NCI-H345 (cell line): ENCODE measurements at places on chromosomes 7 and 10.

DNA sequence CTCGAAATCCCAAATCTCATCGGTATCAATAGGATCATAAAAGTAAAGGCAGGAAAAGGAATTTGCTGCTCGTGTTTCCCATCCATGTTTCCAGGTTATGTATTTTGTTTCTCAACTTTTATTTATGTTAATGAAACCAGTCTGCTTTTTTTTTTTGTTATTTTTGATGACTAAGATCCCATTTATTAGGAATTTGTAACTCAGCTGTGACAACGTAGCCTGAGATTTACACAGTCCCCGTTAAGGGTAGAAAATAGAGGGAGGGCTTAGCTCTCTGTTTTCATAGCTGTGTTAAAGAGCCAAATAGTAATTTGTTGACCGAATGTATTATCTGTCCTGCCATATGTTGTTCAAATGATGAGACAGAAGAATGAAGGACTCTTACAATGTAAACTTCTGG is 164.0 kb downstream of the MGMT start:
- DNase-seq, result no peak

GRCh38 chr10:75568450-75569130 is 137.2 kb downstream of the LRMDA start:
- no peak for DNase-seq

DNA sequence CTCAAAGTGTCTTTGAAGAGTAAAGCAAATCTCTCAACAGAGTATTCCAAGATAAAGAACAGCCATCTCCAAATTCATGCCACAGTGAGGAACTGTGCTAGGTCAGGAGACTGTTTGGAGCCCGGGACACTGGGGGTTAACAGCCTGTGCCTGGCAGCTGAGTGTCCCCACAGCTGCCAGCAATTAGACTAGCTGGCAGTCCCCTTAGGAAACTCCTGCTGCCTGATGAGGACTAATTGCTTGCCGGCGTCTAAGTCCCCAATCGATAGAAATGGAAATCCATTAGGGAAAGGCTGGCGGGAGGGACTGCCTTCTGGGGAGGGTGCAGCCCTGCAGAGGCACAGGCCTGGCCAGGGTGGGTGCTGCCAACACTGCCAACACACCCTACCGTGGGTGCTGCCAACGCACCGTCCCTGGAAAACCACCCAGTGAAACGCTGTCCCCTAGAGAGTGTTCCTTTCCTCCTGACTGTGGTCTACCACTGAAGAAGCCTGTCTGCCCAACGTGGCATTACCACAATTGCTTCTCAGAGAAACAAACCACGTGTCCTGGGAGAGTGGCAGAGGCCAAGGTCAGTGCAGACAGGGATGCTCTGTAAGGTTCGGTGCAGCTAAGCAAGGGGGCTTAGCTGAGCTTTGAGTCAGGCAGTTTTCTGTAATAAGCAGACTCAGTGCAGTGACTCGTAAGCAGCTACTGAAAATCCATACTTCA is 60.8 kb downstream of the XRCC2 start:
- DNase-seq, result peak; percentile 49

GRCh38 chr7:44622342-44623151 is 16.1 kb downstream of the OGDH start:
- DNase-seq, result no peak

GRCh38 chr10:128721963-128722445 is 595.8 kb upstream of the MKI67 start:
- DNase-seq, result no peak

DNA sequence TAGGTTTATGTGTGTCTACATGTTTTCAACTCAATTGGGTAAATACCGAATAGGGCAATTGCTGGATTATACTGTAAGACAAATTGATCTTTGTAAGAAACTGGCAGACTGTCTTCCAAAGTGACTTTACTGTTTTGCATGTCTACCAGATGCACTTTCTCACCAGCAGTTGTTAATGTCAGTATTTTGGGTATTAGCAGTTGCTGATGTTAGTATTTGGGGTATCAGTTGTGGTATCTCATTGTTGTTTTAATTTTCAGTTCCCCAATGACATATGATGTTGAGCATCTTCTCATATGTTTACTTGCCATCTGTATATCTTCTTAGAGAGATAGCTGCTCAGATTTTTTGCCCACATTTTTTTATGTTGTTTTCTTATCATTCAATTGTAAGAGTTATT is 10.6 kb downstream of the PDE6C start:
- no peak for DNase-seq
